ENCODE measurements at places on chromosomes 5 and 9.
A peak's percentile ranks its signal among the peaks of the same experiment; 100 is the strongest.

DNA sequence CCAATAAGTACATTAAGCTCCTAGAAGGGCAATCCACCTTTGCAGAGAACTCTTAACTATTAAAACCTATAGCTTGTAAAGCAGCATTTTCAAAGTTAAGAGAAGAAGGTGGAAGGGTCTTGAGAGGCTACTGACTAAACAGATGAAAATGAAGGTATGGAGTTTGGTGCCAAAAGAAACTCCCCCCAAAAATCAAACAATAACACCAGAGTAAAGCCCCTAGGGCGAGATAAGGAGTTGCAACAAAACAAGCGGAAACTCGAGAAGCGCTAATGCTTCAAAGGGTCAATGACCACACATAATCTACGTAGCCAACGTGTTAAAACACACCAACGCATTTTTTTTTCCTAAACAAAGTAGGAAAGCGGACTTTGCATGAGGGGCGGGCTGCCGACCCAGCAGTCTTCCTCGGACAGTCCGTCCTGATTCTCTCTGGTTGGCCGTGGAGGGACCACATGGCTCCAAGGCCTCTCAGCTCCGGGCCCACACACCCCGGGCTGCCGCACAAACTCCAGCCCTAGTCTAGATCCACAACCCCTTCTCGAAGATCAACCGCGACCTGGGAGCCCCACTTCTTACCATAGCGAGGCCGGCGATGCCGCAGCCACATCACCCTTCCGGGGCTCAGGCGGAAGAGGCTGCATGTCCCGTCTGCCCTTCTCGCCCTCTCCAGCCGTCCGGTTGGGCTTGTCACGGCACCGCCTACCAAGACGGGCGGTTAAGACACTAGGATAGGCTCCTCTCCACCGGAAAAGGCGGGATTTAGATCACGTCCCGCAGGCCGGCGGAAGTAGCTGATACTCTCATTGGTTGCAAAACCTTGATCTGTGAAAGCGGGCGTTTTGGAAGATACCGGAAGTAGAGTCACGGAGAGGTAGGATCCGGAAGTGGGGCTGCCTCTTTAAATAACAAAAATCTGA, at the start of the genes TMEM167A and XRCC4:
Gene TMEM167A (minus strand): TSS at position 653 of the 920 bp plus-strand sequence. CDS start 71 bp downstream, at position 582.
Gene XRCC4 (plus strand): TSS at position 806 of the 920 bp plus-strand sequence. CDS start 27,373 bp downstream, outside the sequence.
- peak; percentile 99 for DNase-seq

DNA sequence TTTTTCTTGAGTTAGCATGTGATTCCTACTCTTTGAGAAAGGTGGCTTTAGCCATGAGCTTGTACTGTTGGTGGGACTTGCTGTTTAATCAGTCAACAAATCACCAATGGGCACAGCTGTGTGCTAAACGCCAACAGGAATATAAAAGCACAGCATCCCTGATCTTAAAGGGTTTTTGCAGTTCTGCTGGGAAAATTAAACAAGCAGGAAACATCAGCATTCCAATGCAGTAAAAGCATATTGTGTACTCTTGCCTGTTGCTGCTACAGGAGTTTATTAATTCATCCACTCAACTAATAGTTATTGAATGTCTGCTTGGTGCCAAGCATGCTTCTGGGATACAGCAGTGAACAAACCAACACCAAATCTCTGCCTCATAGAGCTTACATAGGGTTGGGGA, 27.4 kb upstream of the F2RL1 start:
- DNase-seq = peak; percentile 43

DNA sequence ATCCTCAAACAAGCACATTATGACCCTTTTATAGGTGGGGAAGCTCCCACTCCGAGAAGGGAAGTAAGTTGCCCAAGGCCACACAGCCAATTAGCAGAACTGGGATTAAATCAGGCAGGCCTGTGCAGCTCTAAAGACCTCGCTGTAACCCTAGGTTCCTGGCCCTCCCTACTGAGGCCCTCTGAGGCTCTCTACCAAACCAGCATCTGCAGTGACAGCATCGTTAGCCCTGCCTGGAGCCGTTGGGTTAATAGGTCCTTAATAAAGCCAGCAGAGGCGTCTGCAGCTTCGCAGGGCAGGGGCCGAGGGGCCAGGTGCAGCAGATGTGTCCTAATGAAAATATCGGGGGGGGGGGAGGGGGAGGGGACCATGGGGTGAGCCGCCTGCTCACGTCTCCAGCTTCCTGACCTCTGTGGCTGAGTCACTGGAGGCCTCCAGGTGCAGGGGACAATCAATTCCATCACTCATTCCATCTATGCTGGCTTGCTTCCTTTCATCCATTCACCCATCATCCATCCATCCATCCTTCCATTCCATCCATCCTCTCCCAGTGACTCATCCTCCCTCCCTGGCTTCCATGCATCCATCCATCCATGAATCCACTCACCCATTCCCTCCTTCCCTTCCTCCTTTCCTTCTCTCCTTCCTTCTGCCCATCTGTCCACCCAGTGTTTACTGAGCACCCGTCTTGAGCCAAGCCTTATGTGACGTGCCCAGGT, 203.9 kb downstream of the C9orf50 start:
- no peak for DNase-seq

DNA sequence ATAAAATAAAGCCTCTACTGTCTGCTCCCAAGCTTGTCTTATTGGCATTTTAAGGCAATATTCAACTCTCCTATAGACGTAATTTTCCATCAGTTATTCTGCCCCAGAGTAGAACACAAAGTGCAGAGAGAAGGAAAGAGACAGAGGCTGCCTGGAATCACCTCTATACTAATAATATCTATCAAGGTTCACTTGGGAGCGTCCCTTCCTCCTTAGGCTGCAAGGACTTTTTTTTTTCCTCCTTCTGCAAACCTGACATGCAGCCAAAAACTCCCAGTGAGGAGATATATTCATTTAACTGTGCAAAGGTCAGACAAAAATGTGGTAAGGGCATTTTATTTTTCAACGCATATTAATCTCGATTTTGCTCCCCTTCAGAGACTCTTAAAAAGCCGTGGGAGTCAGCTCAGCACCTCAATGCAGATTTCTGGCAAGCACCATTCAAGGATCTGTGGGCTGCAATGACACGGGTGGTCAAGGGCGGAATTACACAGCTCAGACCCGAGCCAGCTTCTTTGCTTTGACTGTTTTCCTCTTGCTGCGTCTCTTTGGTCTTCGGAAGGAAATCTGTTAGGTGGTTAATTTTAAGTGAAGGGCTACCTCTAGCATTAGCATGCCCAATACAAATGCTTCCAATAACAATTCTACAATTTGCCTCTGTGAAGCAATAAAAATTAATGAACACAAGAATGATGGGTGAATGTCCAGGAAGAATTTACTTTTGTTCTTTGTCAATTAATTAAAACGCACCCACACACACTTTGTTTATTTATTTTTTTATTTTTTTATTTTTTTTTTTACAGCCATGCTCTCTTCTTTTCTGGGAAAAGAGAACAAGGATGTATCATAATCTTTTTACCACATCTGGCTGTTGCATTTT, 587.7 kb upstream of the GRAMD2B start:
- DNase-seq = peak; percentile 61

- no peak for DNase-seq
Measured at GRCh38 chr5:81756016-81756415, 5.1 kb upstream of the SSBP2 start.

- no peak for DNase-seq
Measured at GRCh38 chr5:26031481-26031880, 1006.9 kb downstream of the CDH9 start.

DNA sequence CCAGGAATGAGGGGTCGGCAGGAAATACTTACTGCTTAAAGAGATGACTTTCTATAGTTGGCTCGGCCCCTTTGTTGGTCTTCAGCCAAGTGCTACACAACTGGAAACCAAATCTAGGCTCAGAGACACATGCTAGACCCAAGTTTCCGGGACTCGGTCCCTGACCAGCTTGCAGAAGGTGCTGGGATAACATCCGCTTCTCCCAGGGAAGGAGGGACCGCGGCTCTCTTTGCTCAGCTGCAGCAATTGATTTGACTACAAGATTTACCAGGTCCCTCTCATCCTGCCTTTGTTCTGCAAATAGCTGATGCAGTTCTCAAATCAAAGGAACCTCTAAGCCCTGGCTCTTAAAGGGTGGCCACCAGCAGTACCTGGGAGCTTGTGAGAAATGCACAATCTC, 314.7 kb downstream of the MLLT3 start:
- DNase-seq = no peak

- no peak for DNase-seq
Measured at GRCh38 chr5:321726-322251, 275 bp downstream of the AHRR start.

DNA sequence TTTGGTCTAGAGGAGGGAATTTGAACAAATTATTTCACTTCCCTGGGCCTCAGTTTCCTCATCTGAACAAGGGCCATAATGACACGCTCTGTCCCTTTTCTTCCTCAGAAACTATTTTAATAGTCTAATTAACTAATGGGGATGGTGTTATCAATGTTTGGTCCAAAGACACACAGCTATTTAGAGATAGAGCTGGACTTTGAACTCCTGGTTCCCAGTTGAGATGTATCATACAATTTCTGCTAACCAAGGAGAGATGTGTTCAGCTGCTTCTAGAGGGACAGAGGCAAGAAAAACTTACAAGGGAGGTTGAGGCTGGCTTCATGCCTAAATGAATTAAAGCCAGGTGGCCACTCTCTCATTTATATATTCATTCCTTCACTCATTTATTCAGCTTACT, 90.6 kb upstream of the CLINT1 start:
- DNase-seq = no peak

DNA sequence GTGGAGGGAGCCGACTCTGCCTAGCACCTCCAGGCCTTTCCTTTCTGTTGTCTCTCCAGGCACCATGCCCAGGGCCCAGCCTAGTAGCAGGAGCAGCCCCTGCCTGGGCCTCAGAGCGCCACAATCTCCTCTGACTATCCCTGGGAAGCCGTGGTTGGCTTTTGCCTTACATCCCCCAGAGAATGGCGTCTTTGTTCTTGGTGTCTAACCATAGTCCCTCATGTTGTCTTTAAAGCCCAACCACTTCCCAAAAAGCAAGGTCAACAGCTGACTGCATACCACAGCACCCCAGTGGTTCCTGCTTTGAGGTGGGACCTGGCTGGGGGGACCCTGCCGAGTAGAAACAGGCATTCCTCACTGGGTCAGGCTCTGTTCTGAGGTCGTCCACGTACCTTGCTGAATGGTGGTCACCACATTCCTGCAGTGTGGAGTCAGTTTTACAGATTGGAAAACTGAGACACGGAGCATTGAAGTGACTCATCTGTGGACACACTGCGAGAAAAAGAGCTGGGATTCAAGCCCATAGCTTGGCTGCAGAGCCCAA, 13.7 kb upstream of the CERCAM start:
- DNase-seq = peak; percentile 38

DNA sequence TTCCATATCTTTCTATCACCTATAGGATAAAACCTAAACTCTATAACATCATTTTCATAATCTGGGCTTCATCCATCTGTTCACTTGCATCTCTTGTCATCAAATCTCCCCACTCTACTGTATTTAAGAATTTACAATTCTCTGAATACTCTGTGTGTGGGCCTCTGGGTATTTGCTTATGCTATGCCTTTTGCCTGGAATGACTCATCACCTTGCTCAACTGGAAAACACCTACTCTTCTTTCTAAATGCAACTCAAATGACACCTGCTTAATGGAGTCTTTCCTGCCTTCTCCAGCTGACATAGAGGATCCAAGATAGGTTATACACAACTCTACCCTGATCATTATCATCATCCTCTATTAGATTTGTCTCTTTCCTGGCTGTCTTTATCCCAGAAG, 421.7 kb downstream of the SPATA31D1 start:
- peak; percentile 19 for DNase-seq

GRCh38 chr5:176608937-176609723, 826 bp downstream of the GPRIN1 start:
- DNase-seq = no peak

DNA sequence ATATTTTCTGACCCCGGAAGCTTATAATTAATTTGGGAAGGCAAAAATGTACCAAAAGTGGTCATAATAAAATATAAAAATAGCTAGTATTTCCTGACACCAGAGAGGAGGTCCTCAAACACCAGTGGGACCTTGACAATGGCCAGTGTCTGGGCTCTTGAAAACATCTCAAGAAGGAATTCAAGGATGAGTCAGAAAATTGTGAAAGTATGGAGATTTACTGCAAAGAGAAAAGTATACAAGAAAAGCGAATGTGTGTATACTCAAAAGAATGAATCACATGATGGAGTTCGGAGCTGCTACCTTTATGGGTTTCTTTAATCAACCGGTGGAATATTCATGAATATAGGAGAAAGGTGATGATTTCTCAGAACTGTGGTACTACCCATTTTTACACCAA, 1709.0 kb upstream of the WWC1 start:
- peak; percentile 10 for DNase-seq

DNA sequence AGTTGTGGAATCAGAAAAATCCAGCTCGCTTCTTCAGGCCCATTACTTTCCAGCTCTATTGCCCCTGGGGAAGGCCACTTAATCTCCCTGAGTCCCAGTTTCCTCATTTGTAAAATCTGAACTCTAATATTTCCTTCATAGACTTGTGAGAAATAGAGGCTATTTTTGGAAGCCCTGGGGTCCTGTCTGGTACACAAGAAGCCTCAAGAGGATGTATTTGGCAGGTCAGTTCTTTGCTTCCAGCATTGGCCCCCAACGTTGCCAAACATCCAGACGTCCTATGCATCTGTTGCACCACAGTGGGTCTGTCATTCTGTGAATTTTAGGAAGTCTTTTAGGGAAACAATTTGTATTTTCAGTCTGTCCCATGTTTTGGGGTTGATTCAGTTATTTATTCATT, 525.9 kb downstream of the EBF1 start:
- no peak for DNase-seq

DNA sequence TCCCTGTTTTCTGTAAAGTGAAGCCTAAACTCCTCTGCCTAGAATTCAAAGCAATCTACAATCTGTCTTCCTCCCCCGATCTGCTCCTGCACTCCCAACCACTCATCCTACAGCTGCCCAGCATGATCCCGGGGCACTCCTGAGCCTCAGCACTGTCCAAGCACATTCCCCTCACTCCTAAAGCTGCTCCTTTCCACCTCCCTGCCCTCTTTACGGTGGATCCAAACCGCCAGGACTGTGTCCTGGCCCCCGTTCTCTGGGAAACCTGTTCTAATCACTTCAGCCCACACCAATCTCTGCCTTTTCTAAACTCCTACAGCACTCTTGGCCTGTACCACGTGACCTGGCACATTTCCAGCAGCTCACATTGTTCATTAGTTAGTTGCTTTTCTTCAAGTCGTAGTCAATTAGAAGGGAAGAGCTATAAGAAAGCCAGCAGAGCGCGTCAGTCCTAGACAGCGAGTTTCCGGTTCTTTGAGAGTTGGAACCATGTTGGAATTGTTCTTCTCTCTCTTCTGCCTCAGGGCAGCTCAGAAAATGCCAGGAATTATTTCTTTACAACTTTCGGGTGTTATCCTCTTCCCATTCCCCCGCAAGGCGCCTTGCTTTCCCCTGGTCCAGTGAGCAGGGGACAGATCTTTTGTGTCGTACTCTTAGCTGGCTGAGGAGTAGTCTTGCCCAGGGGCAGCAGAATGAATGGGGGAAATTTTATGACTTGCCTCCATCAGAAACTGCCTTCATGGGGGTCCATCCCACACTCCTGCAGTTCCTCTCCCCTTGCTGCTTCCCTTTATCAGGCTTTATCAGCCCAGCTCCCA, 60.7 kb downstream of the NRG2 start:
- peak; percentile 38 for DNase-seq

DNA sequence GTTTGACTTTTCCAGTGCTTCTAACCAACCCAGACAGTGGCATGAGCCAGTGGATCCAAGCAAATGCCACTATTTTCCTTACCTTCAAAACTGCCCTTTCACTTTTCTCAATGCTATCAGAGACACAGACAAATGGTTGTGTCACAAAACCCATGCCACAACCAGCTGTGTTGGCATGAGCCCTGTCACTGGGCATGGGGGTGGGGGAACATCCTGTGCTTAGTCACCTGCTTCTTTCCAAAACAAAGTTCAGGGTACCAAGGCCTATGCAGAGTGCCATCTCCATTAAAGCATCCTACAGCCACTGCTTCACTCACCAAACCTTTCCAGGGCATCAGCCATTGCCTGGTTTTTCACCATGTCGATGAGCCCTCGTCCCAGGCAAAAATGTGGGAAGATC, 30.1 kb downstream of the NIPSNAP3B start:
- no peak for DNase-seq
